ENCODE measurements at places on chromosomes 4 and X.

GRCh38 chr4:155530857-155531256 is 135.8 kb upstream of the GUCY1A1 start:
- DNase-seq: no peak

GRCh38 chr4:15416357-15417232 is 11.2 kb upstream of the C1QTNF7 start:
- no peak for DNase-seq

GRCh38 chrX:2478546-2479419 is 22.0 kb downstream of the DHRSX start:
- DNase-seq: no peak

DNA sequence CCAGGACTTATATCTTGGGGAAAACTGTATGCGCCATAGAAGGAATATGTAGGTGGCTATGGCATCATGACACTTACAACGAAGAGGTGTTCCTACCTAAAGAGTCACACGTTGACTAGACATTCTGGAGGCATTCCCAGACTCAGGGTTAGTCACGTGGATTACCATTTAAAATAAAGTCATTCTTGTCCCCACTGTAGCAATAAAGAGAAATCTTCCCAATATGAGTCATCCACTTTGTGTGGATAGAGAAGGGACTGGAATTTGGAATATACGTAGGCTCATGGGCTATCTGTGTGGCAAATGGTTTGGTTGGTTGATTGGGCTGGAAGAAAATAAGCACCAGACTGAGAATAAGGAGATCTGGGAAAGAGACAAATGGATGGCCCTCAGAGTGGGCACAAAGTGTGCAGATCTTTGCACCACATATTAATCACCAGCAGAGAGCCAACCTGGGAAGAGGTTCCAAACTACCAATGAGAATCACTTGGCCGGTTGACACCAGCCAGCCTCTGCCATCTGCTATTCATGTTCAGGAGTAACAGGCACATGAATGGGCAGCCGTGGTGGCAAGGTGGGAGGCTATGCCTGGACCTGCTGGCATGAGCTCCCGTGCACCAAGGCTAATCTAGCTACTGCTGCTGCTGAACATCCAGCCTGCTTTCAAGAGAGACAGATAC is 41.0 kb downstream of the MTNR1A start:
- no peak for DNase-seq

DNA sequence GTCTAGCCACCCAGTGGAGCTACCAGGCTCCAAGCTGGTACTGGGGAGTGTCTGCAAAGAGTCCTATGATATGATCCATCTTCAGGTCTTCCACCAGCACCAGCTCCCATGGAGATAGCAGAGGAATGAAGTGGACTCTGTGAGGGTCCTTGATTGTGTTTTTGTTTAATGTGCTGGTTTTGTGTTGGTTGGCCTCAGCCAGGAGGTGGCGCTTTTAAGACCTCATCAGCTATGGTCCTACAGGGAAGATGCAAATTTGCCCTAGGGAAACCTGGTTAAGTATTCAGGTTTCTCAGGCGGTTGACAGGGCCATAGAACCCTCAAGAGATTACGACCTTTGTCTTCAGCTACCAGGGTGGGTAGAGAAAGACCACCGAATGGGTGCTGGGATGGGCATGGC is 1141.1 kb downstream of the STIM2 start:
- no peak for DNase-seq

- DNase-seq: no peak
Observed at GRCh38 chr4:181693517-181693916, 549.7 kb upstream of the TENM3 start.

All from H1 (cell line).